Kidney capillary endothelial cell (primary cell): ENCODE measurements at places on chromosomes 5 and 9.

- no peak for DNase-seq
Measured at GRCh38 chr9:113567361-113568080, 104.0 kb downstream of the RGS3 start.

DNA sequence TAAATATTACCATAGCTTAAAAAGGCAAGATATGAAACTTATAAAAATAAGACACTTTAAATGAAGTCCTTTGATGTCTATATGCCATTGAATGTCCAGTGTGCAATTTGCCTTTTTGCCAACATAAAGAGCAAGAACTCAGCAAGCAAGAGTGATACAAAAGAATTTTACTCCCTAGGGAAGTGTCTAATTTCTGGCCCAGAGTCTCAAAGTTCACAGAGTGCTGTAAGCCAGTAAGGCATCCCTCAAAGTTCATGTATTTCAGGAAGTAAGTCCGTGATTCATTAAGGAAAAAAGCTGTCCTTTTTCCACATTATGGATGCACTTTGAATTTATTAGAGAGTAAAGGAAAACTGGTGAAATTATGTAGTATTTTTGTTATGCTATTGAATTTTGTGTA is 185.2 kb downstream of the CCDC171 start:
- DNase-seq, result peak; percentile 26

- peak; percentile 41 for DNase-seq
Measured at GRCh38 chr9:69981686-69982445, 61.8 kb upstream of the MAMDC2 start.

- peak; percentile 64 for DNase-seq
Measured at GRCh38 chr9:124771867-124772679, 962 bp upstream of the NR6A1 start.

- no peak for DNase-seq
Measured at GRCh38 chr9:93097511-93098201, 1.6 kb downstream of the CARD19 start.

GRCh38 chr9:91766315-91767069 is 183.5 kb downstream of the ROR2 start:
- DNase-seq, result no peak

DNA sequence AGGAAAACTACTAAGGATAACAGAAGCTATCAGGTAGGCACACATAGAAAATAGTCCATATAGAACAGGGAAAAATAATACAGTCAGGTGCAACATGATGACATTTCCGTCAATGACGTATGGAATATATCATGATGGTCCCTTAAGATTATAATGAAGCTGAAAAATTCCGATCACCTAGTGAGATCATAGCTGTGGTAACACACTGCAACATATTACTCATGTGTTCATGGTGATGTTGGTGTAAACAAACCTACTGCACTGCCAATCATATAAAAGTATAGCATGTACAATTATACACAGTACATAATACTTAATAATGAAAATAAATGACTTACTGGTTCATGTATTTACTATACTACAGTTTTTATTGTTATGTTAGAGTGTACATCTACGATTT is 60.0 kb downstream of the MEGF9 start:
- DNase-seq, result no peak

DNA sequence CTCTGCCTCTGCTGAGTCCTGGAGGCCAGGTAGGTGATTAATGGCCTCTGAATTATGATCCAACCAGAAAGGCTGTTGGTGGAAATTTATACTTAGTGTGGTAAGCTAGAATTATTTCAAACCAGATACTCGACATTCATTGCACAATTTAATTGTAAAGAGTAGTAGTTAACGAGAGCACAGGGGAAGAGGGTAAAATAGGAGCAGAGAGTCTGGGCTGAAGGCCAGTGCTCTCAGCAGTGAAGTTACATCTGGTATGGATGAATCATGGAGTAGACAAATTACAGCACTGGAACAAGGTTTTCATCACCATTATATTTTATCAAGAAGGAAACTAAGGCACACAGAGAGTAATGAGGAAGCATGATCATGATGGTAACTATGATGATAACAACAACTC is 92.5 kb downstream of the TLR4 start:
- DNase-seq, result no peak

- DNase-seq, result no peak
Measured at GRCh38 chr5:164119806-164120447, 614.5 kb downstream of the MAT2B start.

DNA sequence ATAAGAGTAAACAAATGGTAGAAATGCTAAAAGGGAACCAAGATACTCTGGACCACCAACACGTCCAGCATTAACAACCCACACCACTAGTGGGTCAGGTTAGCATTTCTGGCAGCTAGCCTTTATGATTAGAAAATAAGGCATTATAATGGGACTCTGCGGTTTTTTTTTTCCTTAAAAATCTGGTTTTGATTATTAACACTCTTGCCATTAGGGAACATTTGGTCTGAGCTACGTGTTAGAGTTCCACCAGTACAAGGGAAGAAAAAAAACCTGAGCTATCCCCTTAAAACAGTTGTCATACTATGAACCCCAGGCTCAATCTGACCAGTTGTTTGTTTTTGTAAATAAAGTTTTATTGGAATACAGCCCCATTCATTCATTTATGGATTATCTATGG is 110.4 kb downstream of the NTRK2 start:
- DNase-seq, result no peak

- DNase-seq, result no peak
Measured at GRCh38 chr9:518540-518939, 303.9 kb downstream of the DOCK8 start.

- DNase-seq, result no peak
Measured at GRCh38 chr5:83628360-83628759, 92.3 kb downstream of the HAPLN1 start.

DNA sequence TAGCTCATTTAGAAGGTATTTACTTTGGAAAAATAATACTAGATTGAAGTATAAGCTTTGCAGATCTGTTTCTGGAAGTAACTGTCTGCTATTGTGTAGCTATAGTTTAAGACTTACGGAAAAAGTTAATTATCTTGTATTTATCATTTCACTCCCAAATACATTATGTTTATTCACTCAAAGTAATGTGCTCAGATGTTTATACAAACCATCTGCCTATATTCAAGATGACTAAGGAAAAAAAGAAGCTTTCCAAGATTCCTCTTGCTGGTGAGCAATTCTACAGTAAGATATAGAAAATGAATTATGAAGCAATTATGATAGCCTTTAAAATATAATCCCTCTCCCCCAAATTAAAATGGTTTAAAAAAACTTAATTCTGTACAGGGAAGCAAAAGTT is 137.9 kb downstream of the KIAA0825 start:
- DNase-seq, result no peak
